Urothelium cell line (cell line): ENCODE measurements at places on chromosomes 3 and 15.
A peak's percentile ranks its signal among the peaks of the same experiment; 100 is the strongest.

DNA sequence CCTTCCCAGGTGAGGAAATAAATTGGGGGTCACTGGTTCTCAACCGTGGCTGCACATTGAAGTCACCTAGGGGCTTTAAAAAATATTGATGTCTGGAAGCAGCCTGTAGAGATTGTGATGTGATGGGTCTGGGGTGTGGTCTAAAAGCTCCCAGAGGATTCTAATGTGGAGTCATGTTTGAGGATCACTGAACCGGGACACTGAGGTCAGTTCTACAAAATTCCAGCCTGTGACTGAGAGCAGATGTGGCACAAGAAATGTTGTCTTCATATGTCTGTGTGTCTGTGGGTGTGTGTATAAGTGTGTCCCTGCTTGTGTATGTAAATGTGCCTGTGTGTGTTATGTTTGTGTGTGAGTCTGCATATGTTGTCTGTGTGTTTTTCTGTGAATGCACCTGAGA, 79.9 kb downstream of the TLE3 start:
- DNase-seq = no peak

DNA sequence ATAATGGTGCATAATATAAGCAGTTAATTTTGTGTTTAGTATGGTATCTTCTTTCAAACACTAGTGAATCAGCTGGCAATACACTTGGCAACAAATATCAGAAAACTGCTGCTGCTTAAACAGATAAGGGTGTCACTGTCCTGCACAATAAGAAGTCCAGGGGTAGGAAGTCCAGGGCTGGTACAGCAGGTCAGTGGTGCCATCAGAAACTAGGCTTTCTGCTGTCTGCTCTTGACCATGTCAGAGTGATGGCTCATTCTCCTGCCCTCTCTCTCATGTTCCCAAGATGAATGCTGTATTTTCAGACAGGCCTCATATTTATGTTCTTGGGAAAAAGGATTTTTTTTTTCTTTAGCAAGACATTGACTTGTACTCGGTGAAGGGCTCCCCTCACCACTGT, 9.2 kb upstream of the GRK7 start:
- no peak for DNase-seq

DNA sequence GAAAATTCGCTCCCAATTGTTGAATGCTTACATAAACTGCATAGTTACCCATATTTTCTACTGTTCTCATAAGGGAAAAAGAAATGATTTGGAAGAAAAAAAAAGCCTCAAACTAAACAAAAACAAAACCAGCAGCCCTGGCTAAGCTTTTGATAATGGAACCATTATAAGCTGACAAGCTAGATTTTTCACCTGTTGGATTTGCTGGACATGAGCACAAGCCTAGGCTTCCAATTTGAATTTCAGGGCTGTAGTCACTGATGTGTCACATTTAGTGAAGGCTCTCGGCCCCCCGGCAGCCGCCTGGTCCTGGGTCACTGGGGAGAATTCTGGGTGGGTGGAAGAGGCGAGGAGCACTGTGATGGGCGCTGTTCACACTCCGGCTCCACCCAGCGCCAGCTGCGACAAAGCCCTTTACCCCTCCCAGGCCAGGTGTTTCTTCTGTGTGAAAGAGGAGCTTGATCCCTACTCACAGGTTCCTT, 4.6 kb downstream of the FBXL22 start:
- DNase-seq = no peak

- no peak for DNase-seq
These were observed 191.8 kb downstream of the CGGBP1 start for GRCh38 chr3:87867001-87867400.

GRCh38 chr3:16311960-16312451, 47.0 kb downstream of the OXNAD1 start:
- no peak for DNase-seq

GRCh38 chr3:33430571-33430970, 9.6 kb downstream of the UBP1 start:
- no peak for DNase-seq

- DNase-seq = no peak
These were observed 441.9 kb upstream of the THRB start for GRCh38 chr3:24936574-24936973.

GRCh38 chr3:78141269-78141668, 1101.4 kb downstream of the ROBO2 start:
- DNase-seq = peak; percentile 45

DNA sequence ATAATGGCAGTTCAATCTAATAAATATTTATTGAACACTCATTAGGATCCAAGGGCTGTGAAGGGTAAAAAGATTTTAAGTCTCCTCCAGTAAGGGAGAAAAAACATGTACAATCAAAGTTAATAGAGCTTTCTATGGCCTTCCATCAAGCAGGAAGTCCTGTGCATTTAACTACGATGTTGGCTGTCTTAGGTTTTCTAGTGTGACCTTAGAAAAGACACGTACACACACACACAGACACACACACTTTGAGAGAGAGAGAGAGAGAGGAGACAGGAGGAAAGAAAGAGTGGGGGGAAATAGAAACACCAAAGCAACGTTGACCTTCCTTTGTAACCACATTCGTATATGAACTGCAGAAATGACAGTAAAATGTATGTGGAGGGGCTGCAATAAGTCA, 126.1 kb upstream of the TMC3 start:
- DNase-seq = no peak

DNA sequence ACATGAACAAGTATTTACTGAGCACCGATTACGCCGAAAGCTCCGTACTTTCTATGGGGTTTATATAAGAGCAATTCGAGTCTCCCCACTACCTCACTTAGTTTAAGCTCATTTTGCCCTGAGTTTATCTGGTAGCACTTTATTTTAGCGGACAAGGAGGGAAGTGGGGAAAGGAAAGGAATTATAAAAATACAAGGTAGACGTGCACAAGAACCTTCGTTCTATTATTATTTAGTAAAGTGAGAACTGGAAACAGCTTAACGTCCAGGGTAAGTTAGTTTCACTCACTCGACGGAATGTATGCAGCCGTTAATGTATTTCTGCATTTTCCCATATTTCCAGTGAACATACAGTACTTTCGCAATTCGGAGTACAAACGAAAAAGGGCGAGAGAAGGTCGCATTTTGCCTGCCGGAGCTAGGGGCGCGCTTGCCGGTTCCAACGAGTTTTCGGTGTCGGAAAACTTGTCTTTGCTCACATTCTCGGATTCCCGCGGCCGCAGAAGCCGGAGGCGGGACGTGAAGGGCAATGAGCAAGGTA, 1.2 kb upstream of the STT3B start:
- DNase-seq = no peak

- no peak for DNase-seq
These were observed 646.0 kb upstream of the CCDC54 start for GRCh38 chr3:106731230-106731629.

- peak; percentile 28 for DNase-seq
These were observed 27.1 kb upstream of the SLC30A4 start for GRCh38 chr15:45549541-45550220.

- no peak for DNase-seq
These were observed 717.5 kb downstream of the TUSC7 start for GRCh38 chr3:117427081-117427480.

GRCh38 chr3:73683706-73684105, 59.0 kb upstream of the PDZRN3 start:
- no peak for DNase-seq

DNA sequence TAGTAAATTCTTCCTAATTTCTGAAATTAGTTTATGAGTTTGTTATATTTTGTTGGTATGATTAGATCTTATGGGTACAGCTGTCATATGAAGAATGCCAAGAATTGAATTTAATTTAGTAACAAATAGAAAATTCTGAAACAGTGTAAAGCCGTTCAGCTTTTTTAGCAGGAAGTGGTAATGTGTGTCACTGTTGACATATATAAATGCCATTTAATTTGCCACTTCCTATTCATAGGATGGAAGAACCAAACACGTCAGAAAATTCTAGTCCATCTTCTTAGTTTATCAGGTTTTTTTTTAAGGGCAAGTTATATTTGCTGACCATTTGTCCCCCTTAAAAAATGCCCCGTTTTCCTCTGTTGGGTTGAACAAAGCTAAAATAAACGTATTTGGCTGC, 43.0 kb downstream of the RAB8B start:
- no peak for DNase-seq

- peak; percentile 41 for DNase-seq
These were observed 837 bp downstream of the LRRN1 start for GRCh38 chr3:3800080-3800455.

DNA sequence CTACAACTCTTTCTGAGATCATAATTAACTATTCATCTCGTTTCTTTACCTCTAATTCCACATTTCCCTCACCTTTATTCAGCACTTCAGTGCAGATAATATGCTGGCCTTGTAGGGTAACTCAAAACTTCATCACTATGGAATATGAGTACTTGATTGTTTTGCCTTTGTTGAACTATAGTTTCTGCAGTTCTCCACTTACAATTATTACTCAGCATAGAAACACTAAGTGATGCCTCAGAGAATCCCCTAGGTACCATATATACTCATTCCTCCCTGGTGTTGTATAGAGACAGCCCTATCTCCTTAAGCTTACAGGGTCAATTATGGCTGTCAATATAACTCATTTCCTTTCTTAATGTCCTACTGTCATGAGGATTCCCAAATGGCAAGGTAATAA, 380.6 kb upstream of the RBMS3 start:
- no peak for DNase-seq

DNA sequence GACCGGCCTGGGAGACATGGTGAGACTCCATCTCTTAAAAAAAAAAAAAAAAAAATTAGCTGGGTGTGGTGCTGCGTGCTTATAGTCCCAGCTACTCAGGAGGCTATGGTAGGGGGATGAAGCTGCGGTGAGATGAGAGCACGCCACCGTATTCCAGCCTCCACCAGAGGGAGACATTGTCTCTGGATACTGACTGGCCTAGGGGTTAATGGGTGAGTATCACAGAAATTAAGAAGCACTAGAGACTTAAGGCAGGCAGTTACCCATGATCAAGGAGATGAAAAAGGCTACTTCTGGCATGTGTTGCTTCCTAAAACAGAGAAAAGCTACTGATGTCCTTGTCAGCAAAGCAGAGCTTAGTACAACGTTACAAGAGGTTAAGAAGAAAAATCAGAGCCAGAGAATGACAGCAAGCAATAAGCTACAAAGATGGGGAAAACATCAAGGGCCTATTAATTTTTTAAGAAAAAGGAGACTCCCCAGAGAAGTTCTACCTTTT, 8.6 kb downstream of the TFRC start:
- peak; percentile 58 for DNase-seq

DNA sequence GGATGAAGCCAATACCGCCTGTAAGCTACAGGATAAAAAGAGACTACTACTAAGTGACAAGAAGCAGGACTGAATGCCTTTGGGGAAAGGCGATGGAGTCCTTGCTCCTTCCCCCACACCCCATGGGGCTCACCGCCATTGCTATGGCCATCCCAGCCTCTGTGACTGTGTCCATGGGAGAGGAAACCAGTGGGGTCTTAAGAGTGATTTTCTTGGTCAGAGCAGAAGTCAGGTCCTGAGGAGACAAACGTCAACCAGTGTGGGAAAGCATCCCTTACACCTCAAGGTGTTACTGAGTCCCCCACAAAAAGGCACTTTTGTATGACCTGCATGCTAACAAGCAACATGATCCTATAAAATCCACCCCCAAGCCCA, 913 bp downstream of the IMPDH2 start:
- DNase-seq = no peak

- no peak for DNase-seq
These were observed 155.9 kb upstream of the TBL1XR1 start for GRCh38 chr3:177353140-177353539.

DNA sequence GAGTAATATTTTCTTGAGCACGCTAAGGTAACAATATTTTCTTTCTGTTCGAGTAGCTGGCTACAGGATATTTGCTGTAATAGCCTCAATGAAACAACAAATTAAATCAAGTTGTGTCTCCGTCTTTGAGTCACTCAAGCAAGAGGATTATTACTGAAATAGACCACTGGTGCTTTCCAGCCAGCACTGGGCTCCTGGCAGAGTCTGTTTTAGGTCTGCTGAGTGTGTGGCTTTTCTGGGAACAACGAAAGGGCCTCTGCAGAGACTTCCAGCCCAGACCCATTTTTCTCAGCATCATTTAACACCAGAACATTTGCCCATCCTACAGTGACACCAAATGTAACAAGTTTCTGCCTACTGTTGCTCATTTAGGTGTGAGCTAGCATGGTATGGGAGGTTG, 652.9 kb downstream of the MAGI1 start:
- no peak for DNase-seq

DNA sequence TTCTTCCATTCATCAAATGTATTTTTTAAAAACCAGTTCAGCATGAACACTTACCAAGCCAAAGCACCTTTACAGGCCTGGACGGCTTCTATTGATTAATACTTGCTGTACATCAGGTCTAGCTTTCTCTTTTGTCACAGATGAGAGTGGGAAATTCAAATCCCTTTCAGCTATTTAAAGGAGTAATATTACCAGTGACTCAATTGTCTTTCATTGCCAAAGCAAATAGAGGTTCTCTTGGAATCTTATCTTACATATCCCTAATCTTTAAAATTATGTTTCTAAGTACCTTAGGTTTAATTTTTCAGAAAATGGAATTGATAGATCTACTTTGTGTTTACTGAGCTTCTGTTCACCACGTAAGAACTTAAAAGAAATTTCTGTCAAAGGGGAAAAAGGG, 922.9 kb downstream of the NSUN3 start:
- no peak for DNase-seq

- DNase-seq = peak; percentile 5
These were observed 37.9 kb downstream of the UBR1 start for GRCh38 chr15:43067717-43068461.

DNA sequence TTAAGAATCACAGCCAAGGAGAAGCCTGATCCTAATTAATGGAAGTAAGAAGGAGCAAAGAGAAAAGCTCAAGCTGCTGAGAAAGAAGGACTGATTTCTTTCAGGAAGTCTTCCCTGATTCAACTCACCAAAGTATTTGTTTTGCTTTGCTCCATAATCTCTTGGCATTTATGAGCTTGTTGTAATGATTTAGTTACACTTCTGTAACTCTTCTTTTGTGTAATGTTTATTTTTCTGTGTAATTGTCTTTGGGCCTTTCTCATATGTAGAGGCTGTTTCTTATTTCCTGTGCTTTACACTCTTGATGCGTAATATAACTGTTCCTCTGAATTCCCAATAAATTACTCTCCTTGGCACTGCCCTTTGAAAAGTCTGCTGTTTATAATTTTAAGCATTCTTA, 80.0 kb downstream of the COL6A5 start:
- no peak for DNase-seq

DNA sequence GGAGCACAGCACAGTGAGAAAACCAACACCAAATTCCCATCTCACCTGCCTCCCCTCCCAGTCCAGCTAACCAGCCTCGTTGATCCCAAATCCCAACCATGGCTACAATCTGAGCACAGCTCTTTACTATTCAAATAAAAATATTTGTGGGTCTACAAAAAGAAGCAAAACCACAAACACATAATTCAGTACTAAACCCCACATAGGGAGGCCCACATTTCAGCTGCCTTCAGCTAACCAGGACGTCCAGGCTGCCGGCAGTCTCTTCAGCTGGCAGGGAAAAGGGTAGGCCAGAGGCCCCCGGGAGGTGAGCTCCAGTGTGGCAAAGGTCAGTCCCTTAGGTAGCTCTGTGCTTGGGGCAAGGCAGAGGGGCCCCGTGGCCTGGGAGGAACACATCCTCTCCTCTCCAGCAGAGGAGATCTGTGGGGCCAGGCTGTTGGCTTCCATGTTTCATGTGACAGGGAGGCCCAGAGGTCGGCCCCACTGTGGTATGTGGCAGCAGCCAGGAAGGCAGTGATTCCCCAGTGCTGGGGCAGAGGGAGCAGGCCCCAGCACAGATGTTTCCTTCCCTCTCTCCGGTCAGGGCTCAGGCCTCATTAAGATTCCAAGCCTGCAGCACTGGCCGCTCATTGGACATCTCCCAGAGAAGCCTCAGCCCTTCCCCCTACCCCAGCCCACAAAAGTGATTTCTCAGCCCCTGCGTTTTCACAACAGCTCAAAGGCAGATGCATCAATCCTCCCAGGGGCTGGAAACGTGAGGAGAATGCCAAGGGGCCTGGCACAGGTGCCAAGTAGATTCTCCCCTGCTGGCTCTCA, 381.4 kb downstream of the NTRK3 start:
- no peak for DNase-seq
